ENCODE measurements at places on chromosomes 7 and 10.

GRCh38 chr7:127375631-127376030 is 16.9 kb downstream of the ZNF800 start:
- DNase-seq: peak; percentile 57

- no peak for DNase-seq
Measured at GRCh38 chr7:15218261-15218660, 315.7 kb upstream of the DGKB start.

- peak; percentile 15 for DNase-seq
Measured at GRCh38 chr7:116122972-116123595, 87.3 kb upstream of the TES start.

DNA sequence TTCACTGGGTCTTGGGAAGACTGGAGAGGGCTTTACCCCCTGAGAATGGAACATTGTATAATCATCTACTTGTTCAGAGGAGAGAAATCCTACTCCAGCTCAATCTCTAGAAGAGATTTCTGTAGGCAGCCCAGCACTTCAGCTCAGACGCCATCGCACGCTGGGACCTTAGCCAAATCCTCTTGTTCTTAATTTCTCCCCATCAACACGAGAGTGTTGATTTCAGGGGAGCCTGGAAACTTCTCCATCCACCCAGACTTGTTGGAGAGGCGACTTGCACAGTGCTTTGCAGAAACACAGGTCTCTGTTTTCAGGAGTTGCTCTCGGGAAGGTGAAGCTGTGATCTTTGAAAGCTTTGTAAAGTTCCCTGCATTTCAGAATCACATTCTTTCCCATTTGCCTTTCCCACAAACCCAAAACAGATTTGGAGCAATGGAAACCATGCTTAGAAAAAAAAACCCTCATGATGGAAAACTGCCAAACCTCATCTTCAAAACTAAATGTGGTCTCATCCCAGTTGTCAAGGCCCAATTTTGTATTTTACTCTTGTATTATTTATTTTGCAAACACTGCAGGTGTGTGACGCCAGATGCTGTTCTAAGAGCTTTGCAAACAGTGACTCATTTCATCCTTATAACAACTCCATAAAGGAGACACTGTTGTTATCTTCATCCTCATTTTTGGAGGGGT is 60.9 kb downstream of the CALML3 start:
- no peak for DNase-seq

Measured in activated CD4-positive, alpha-beta T cell treated with anti-CD3 and anti-CD28 coated beads, Interleukin-2, amount 50 U/mL, for 16 hours (primary cell).